ENCODE measurements at places on chromosomes 12 and 14.

DNA sequence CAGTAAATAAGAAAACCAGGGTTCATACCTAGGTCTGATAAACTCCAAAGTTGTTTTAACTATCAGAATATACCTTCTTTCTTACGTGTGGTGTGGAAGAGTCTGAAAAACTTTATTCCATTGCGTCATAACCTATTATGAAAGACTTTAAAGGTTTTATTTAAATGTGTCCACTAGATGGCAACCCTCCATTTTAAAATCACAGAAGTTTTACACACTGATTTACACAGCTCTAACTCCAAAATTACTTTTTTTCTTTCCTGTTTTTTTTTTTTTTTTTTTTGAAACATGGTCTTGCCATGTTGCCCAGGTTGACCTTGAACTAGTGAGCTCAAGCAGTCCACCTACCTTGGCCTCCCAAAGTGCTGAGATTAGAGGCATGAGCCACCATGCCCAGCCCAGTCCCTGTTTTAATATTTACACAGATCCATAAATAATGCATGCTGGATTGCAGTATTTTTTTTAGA lies 17.3 kb upstream of the TMPRSS12 start:
- no peak for DNase-seq

GRCh38 chr12:107373238-107373809 lies 280.0 kb upstream of the CRY1 start:
- no peak for DNase-seq

GRCh38 chr14:89171168-89171567 lies 245.9 kb downstream of the FOXN3 start:
- no peak for DNase-seq

DNA sequence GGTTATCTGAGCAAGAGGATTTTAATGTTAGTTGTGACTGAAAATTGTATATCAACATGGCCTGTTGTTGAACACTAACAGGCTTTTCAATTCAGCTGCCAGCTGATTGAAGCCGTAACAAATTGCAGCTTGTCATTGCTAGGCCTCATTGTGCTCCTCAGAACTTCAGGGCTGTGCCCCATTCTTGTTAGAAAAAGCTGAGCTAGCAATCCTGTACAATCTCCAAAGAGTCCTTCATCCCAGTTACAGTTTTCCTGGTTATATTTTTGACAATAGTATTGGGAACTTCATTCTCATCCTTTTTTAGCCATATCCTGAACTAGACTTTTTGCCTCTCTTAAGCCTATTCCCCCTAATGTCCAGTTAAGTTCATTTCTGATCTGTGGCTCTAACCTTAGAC lies 564.1 kb upstream of the ATXN7L3B start:
- DNase-seq, result no peak

GRCh38 chr12:75888874-75889613 lies 142.5 kb downstream of the PHLDA1 start:
- no peak for DNase-seq

- DNase-seq, result no peak
These were observed 542.1 kb upstream of the ATP2B1 start for GRCh38 chr12:90250766-90251165.

- DNase-seq, result no peak
These were observed 15.4 kb upstream of the ANKLE2 start for GRCh38 chr12:132776816-132777568.
